ENCODE measurements at places on chromosomes 12 and 14.

- no peak for DNase-seq
Observed at GRCh38 chr12:113368331-113368730, 9.9 kb downstream of the PLBD2 start.

GRCh38 chr12:109255377-109255776 is 53.7 kb downstream of the FOXN4 start:
- no peak for DNase-seq

- no peak for DNase-seq
Observed at GRCh38 chr12:124432376-124432775, 135.0 kb downstream of the NCOR2 start.

- DNase-seq: no peak
Observed at GRCh38 chr14:20836668-20837338, 34.2 kb upstream of the RNASE1 start.

DNA sequence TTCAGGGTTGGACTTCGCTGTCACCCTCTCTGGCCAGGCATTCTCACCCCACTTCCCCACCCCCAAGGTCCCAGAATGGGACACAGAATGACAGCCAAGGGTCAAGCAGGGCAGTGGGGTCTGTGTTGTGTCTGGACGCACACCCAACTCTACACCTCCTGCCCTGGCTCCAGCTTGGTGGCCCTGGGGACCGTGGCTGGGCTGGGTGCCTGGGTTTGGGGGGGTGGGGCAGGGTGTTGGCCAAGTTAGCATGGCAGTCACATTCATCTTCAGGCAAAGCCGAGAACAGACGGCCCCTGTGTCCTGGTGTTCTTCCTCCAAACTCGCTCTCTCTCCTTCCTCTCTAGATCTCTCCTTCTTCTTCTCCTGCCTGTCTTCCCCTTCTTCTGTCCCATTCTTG is 5.6 kb downstream of the LRP1 start:
- no peak for DNase-seq

DNA sequence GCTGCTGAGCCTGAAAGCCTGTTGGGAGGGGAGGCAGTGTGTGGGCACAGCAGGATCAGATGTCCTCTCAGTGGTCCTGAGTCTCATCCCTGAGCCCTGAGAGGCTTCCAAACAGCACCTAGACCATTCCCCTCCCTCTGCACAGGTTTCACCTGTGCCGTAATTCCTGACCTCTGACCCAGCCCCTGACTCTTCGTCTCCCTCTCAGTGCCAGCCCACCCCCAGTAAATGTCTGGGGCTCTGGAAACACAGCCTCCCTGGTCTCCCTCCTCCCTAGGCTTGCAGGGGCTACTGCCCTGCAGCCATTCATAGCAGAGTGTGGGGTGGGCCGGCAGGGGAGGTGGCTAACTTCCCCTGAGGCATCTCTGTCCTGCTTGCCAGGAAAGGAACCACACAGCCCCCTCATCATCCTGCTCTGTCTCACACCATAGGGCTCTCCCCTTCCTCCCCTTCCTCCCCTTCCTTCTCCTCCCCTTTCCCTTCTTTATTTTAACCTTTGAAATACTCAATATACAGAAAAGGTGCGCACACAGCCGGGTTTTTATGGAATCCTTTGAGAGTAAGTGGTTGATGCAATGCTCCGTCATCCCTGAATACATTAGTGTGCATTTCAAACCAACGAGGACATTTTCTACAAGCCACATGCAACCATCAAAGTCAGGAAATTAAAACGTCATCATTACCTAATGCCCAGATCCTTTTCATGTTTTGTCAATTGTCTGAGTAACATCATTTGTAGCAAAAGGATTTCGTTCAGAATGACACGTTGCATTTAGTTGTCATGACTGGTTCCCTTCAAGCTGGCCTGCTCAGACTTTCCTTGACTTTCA is 67.0 kb downstream of the PRMT8 start:
- DNase-seq: no peak

DNA sequence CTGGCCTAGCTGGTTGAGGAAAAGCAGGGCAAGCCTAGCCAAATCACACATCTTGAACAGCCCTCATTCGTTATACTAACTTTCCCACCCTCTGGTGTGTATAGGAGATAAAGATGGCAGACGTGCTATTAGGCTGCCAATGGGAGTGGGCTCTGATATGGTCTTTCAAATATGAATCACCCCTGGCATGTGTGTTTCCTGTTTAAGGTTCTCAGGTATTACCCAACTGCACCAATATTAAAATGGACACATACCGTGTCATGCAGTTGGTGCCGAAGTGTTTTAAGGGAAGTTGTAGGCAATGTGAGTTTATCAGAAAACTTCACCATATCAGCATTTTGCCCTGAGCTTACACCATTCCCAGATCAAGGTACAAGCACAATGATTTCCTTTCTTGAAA is 33.4 kb downstream of the CHST11 start:
- DNase-seq: no peak

- no peak for DNase-seq
Observed at GRCh38 chr12:75890141-75890540, 141.4 kb downstream of the PHLDA1 start.

DNA sequence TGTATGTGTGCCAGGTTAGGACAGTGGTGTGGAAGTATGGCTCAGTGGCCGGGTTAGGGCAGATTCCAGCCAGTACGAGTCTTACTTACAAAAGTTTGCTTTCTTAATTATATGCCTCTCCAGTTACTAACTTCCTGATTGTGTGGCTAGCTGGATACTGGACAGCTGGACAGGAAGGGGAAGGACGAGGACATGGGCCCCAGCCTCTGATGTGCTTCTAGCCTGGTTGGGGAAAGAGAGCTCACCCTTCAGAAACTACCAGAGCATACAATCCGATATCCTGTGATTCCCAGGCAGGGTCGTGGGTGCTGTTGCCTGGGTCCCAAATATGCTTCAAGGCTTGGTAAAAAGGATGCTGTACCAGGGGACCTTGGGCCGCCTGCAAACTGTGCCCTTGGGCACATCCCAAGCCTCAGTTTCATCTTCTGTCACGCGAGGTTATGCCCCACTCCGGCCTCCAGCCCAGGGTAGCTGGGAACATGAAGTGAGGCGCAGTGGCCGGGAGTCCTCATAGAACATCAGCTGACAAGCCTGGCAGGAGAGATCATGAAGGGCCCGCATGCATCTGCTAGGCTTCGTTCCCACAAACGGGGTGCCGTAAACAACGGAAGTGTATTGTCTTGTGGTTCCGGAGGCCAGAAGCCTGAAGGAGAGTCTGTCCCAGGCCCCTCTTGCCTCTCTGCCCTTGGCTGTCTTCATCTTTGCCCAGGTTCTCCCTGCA is 23.2 kb upstream of the RIN3 start:
- no peak for DNase-seq

DNA sequence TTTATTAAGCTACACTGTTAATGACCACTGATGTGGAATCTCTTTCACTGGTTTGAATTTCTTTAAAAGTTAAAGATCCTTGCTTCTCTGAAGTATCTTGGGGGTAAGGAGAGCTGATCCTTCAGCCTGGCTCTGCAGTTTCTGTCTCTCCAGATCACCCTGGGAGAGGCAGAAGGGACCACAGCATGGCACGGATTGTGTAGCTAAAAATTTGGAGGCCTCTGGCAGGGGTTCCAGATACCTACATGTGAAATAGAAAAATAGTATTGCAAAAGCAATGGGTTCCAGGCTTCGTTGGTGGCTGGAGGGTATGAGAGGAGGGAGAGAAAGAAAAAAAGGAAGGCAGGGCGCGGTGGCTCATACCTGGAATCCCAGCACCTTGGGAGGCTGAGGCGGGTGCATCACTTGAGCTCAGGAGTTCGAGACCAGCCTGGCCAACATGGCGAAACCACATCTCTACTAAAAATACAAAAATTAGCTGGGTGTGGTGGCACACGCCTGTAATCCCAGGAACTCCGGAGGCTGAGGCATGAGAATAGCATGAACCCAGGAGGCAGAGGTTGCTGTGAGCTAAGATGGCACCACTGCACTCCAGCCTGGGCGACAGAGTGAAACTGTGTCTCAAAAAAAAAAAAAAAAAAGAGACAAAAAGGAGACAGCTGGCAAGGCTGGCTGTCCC is 3.4 kb downstream of the CHST11 start:
- DNase-seq: no peak

GRCh38 chr12:32039347-32039746 is 67.3 kb upstream of the BICD1 start:
- DNase-seq: no peak

DNA sequence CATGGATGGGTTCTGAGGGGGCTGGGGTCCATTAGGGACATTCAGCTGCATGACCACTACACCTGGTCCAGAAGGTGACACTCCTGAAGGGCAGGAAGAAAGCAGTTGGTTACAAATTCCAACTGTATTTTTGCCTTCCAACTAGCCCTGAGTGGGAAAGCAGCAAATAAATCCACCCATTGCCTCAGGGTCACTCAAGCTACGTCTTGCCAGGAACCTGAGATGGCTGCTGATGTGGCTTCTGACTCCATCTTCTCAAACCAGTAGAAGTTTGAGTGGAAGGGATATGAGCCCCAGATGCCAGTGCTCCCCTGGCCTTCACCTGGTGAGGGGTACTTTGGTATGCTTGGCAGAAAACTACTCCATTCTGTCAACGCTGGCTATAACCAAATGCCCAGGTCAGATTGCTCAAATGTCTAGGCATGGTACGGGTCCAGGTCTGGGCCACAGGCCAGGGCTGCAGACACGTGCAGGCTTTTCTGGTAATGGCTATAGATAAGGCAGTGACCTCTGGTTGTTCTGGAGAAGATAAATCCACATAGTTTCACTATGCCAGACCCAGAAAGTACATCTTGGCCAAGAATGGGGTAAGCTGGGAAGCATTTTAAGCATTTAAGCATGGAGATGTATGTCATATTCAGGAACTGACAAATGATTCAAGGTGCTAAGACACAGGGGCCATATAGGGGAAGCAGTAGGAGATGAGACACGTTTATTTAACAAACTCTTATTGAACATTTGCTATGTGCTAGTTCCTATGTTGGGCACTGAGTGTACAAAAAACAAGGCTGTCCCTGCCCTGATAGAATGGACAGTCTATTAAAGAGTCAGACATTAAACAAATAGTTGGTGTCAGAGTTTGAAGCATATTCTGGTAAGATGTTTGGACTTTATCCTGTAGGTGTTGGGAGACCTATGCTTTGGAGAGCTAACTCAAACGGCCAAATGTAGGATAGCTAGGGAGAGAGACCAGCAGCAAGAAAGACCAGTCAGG is 8.3 kb upstream of the STAC3 start:
- DNase-seq: no peak

GRCh38 chr12:70576341-70577282 is 60.6 kb downstream of the PTPRB start:
- DNase-seq: no peak

DNA sequence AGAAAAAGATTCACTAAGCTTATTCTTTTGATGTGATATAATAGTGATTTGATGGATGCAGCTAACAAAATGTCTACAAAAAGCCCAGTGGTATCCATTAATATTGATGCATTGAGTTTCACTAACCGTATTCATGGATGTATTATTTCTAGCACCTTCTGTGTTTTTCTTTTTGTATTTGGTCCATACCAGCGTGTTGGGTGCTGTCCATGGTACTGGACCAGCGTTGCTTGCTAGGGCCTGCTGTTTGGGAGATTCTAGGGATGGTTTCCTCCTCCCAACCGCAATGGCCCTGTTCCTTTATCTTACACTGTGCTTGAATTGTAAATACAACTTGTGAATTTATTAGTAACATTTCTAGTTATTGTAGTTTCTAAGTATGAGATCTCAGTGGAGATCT is 31.7 kb downstream of the ANO4 start:
- no peak for DNase-seq

GRCh38 chr14:95246870-95247269 is 72.8 kb downstream of the CLMN start:
- DNase-seq: no peak

DNA sequence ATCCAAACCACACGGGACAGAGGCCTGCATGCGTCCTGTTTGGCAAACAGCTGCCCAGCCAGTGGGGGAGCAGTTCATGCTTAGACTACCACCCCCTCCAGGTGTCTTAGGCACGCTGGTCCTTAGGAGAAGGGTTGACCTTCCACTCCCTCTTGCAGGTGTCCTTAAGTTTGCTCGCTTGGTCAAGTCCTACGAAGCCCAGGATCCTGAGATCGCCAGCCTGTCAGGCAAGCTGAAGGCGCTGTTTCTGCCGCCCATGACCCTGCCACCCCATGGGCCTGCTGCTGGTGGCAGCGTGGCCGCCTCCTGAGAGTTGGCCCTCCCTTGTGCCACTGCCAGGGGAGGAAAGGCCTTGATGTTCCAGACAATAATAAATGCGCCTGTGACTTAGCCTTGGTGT is 1.8 kb downstream of the C12orf57 start:
- DNase-seq: no peak

DNA sequence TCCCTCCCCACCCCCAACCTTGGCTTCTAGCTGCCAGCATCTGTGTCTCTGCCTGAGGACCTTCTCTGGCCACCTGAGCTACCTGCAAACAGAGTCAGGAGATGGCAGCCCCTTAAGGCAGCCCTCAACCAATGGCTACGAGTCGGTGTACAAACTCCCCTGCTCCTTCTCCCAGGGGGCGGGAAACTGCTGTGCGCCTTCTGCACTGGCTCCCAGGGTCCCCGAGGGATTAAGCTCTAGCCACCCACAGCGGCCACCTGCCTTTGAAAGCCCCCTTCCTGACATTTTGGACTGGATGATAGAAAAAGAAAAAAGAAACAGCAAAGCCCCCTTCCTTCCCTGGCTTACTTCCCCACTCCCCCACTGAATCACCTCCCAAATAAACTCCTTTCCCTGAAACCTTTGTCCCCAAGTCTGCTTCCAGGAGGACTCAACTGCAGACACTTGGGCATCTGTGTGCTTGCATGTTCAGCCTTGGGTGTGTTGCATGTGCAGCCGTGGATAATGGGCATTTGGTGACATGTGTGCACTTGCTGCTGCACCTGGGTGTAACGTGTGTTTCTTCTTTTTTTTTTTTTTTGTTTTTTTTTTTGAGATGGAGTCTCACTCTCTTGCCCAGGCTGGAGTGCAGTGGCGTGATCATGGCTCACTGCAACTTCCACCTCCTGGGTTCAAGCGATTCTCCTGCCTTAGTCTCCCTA is 6.0 kb downstream of the SDS start:
- no peak for DNase-seq

DNA sequence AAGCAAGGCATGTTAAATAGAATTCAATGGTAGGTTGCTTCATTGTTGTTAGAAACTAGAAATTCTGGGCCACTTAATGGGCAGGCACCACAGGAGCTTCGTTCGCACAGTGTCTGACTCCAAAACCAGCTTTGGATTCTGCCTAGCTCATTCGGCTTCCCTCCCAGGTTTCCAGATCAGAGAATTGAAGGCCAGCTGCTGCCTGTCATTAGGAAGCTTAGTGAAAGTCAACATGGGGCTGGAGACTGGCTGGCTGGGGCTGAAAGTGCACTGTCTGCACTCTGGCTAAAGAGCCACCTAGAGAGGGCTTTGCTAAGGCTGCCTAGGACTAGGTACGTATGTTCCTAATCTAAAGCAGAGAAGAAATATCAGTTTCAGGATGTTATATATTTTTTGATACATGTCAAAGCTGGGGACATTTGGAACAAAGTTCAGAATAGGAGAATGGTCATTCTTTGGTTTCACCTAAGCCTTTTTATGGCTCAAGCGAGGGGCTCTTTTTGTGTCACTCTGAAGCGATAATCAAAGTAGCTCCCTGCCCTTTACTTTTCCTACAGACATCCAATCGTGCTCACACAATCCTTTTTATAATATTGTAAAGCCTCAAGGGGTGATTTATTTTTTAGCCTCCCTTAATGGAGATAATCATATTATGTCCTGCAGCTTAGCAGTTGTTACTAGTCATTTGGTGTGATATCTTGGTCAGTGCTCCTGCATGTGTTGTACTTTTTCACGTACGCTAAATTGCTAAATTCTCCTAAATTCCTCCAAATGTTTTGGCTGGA is 238.5 kb upstream of the NAV3 start:
- DNase-seq: no peak

- DNase-seq: no peak
Observed at GRCh38 chr12:109452489-109452888, 24.6 kb downstream of the KCTD10 start.

GRCh38 chr12:129163461-129163860 is 310.2 kb downstream of the GLT1D1 start:
- DNase-seq: no peak

Data from stimulated activated CD4-positive, alpha-beta T cell treated with anti-CD3 and anti-CD28 coated beads, Interleukin-2, amount 100 ng/mL, for 4 hours (primary cell).